ENCODE measurements at places on chromosomes 12 and 14. TPM values are rescaled to one million over a fixed set of nuclear protein-coding genes. Genes with fewer than 3 reads are reported as not detected.

The TAMALIN gene
- 5.7 TPM for total RNA-seq

The TMEM121 gene
- 4.6 TPM for total RNA-seq

The CEP290 gene
- total RNA-seq: 12.2 TPM

The SLC39A2 gene
- 0.25 TPM for total RNA-seq

The GSG1 gene
- total RNA-seq: not detected

The TEX52 gene
- 0.35 TPM for total RNA-seq

The MYF6 gene
- total RNA-seq: not detected

The MRPL42 gene
- 69.0 TPM for total RNA-seq

The DTX3 gene
- total RNA-seq: 16.5 TPM

The VCPKMT gene
- 9.8 TPM for total RNA-seq

The MFAP5 gene
- total RNA-seq: not detected

The CELA1 gene
- not detected for total RNA-seq

GRCh38 chr12:41334390-41334789, 146.3 kb downstream of the PDZRN4 start:
- no peak for DNase-seq

DNA sequence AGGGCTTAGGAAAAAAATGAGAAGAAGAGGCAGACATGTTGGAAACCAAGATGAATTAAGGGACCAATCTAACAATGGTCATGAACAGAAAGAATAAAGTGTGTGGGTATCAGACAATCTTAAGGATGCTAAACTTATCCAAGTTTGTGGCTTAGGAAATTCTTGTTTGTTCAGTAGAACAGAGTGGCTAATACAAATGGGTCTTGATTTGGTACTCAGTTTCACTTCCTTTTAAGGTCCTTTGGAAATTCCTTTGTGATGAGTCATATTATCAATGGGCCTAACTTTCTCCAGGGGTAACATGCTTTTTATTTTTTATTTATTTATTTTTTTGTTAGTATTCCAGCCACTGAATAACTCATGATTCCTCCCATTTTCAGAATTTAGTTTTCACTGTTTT, 1154.7 kb upstream of the FLRT2 start:
- DNase-seq: no peak

GRCh38 chr12:117284140-117284539, 77.3 kb downstream of the NOS1 start:
- DNase-seq: no peak

- DNase-seq: no peak
Measured at GRCh38 chr12:75937486-75937885, 94.1 kb downstream of the PHLDA1 start.

- DNase-seq: no peak
Measured at GRCh38 chr12:104886418-104887401, 71.4 kb downstream of the SLC41A2 start.

GRCh38 chr12:48074266-48074665, 31.6 kb downstream of the SENP1 start:
- no peak for DNase-seq

- no peak for DNase-seq
Measured at GRCh38 chr12:23579257-23579656, 370.2 kb downstream of the SOX5 start.

DNA sequence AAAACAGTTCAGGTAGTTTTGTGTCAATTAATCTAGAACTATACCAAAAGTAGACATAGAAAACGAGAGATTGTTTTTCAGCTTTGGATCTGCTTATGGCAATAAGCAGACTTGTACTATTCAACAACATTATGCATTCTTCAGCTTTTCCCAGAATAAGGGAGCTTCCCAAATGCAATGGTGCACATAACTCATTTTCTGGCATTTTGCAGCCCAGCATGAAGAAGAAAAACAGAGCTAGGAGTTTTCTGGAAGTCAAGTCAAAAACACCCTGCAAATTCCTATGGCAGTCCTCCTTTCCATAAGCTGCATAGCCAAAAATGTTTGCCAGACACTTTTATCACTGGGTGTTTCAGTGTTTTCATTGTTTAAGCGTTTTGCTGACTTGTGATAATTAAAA, 314.7 kb downstream of the NAV3 start:
- no peak for DNase-seq

DNA sequence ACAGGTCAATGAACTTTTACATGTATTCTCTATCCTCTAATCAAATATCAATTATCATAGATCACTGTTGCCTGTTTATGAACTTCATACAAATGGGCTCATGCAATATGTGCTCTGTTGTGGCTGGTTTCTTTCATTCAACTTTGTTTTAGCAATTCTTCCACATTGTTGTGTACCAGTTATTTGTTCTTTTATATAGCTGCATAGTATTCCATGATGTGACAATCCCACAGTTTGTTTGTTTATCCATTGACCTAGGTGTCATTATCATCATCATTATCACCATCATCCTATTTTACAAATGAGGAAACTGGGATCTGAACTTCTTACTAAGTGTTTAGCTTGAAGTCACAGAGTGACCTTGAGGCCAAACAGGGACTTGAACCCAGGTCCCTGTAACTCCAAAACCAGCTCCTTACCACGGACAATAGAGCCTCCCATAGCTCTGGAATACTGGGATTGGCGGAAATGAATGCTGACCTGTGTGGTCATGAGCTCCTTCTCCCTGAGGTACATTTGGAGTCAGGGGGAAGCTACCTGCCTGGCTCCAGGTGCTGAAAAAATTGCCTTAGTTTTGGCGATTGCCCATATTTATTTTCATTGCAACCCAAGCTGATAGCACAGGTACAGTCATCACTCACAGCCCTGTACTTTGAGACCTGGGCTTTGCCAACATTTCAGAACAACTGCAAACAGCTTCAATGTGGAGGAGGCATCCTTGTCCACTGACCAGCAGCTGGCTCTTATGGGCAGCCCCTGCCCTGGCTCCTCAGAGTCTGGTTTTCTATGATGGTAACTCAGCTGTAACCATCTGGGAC, 9.2 kb downstream of the ZFP36L1 start:
- no peak for DNase-seq

GRCh38 chr12:111868676-111869588, 26.9 kb downstream of the MAPKAPK5 start:
- DNase-seq: no peak

- DNase-seq: no peak
Measured at GRCh38 chr14:41419709-41420108, 187.0 kb upstream of the LRFN5 start.

DNA sequence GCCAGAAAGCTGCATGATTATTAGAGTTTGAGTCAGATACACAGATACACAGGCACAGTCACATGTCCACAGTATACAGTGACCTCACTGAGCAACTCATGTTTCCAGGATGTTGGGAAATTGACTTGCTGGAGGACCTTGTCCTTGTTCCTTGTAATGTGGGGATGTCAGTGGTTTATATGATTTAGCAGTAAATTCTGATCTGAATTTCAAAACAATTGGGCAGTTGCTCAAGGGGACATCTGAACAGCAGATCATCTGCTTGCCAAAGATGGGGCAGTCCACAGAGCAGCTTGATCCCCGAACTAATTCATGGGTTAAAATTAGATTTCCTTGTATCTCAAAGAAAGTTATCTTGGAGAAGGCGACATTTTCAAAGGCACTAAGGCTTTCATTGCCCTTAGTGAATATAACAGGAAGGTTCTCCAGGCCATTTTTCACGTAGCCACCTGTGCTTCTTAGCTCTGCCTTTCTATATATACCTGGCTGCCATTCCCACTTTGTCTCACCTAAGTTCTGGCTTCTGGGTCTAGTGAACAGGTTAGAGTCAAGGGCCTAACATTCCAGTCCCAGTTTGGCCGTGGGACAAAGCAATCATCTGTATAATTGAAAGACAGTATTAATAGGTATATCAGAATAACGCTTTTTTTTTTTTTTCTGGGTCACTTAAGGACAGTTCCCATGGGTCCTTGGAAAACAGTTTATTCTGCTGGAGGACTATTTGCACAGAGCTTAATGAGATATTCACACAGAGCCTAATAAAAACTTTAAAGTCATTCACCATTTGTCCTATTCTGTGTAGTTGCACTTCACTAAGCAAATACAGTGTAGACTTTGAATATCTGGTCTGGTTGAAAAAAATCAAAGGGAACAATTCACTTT, 64.9 kb upstream of the STRN3 start:
- DNase-seq: no peak

- DNase-seq: no peak
Measured at GRCh38 chr12:108174641-108175040, 45.6 kb downstream of the WSCD2 start.

DNA sequence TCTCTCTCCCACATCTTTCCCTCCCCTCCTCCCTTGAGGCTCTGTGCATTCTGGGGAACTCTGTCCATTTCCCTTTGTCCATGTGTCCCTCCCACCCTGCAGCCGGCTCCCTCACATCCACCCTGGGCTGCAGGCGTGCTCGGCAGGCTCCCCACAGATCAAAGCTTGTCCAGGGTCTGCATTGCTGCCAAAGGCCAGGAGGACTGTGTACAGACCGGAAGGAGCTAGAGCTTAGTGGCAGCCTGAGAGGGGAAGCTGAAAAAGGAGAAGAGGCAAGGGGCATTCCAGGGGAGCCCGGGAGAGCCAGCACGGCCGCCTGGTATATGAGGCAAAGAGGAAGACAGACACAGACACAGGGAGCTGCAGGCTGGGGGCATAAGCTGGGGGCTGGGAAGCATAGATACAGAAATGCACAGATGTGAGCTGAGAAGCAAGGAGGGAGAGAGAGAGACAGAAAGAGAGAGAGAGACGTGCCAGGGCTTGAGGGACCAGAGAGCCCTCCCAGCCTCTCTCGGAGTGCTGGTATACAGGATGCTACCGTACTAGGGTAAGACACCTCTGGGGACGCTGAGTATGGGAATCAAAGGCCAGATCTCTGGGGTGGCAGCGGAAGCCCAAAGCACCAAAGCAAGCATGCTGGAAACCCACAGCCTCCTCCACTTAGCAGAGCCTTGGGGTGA, 3.3 kb downstream of the CD4 start:
- peak; percentile 78 for DNase-seq

DNA sequence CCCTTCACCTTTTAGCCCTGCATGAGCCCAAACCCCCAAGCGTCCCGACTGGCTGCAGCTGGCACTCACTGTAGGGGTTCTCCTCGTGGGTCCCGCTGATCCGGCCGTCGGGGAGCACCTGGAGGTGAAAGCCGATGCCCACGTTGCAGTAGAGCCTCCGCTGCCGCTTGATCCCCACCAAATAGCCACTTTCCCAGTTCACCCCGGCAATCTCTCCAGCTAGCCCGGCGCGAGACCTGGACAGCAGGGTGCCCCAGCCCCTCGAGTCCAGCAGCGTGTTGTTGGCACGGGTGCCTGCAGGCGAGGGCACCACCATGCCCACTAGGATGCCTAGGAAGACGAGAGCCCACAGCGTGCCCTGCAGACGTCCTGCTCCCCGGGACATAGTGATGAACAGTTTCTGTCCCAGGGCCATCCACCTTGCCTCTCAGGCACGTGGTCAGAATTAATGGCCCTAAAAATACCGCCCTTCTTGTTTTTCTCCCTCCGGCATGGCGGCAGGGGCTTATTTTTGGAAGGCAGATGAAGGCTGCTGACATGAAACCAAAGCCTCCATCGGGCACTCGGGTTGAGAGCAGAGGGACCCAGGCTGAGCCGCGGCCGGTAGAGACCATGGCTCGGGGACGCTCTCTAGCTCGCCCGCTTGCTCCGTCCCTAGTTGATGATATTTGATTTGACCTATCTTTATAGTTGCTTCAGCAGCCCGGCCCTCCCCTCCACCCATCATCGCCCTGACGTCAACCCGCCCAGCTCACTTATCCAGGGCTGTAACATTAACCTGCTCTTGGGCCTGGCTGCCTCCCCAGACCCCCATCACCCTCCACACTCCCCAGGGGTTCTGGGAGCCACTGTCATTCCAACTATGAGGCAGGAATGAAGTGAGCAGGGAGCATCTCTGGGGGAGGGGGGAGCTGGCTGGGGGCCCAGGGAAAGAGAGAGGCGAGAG, at the start of gene FGF6:
TSS of gene FGF6 (minus strand) at position 660 of the 946 bp plus-strand sequence. CDS start at position 415, 245 bp downstream.
- no peak for DNase-seq

- no peak for DNase-seq
Measured at GRCh38 chr14:60651086-60651795, 2.0 kb upstream of the SIX1 start.

DNA sequence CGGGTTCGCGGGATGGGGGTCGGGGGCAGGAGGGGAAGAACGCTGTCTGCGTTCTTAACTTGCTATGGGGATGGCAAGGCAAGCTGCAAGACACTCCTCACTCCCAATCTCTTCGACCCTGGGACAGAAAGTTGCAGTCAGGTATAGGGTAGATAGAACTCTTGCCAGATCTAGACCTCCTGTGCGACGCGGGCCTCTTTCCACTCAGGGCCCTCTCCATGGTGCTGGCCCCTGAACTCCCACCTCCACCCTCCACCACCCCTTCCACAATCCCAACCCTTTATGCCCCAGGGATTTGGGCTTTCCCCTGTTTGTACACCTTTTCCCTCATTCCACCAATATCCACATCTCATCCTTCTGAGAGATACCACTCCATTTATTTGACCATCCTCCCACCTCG, 812 bp downstream of the NABP2 start:
- DNase-seq: no peak

Measured in activated CD4-positive, alpha-beta T cell treated with anti-CD3 and anti-CD28 coated beads, Interleukin-2, amount 10 ng/mL, durations not matched to agents 7 days and 5 days (primary cell).